Renal cortical epithelial cell (primary cell): ENCODE measurements at places on chromosomes 7 and 10. TPM values are rescaled to one million over a fixed set of nuclear protein-coding genes. Genes with fewer than 3 reads are reported as not detected.
A peak's percentile ranks its signal among the peaks of the same experiment; 100 is the strongest.

IDI2 gene
- not detected in 2 replicates for total RNA-seq

- DNase-seq: no peak
Measured at GRCh38 chr7:952548-953441, 1.7 kb downstream of the ADAP1 start.

GRCh38 chr10:104646146-104646545, 5.1 kb downstream of the SORCS3 start:
- DNase-seq: peak; percentile 68

GRCh38 chr7:120864141-120864900, 6.4 kb upstream of the TSPAN12 start:
- peak; percentile 76 for DNase-seq

DNA sequence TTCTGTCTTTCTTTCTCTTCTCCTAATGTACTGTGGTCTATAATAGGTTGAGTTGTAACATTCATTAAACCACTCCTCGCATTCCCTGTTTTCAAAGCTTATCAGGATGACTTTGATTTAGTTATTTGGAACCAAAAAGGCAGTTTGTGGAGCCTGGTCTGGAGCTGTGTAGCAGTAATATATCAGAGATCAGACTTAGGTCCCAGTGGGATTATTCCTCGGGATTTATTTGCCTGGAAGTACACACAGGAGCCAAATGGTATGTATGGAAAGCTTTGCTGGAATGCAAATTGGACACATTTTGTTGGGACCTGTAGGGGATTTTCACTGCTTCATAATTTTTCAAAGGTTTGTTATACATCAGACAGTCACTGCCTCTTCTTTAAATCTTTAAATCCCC, 40.9 kb downstream of the GBF1 start:
- no peak for DNase-seq
